CD4-positive, alpha-beta T cell (primary cell): ENCODE measurements at places on chromosomes 6 and 20.

GRCh38 chr20:645318-646106, 7.5 kb downstream of the SRXN1 start:
- peak; percentile 80 for DNase-seq

GRCh38 chr6:170423814-170424603, 117.5 kb downstream of the FAM120B start:
- no peak for DNase-seq

DNA sequence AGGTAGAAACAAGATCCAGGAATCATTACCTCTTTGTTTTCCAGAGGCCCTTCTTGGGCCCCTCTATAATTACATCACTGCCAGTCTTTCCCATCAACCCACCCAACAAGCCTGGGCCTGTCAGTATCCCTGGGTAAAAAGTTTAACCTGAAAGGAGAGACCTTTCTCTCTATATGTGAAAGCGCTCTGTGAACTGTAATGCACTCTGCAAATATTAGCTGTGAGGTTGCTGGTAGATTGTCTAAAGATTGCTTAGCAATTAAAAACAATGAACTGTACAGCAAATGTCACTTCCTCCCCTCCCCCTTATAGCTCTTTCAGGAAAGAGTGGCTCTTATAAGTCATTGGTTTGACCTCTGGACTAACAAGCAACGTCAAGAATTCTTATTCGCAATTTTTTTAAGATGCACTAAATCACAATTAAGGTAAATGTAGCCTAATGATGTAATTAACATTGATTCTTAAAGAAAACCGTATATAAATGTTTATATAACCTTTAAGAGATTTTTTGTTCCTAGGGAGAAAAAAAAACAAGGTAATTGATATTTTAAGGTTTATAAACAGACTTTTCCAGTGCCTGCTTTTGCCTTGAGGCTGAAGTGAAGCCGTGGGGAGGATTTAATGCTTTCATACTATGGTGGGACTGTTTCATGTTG, 18.4 kb downstream of the ECT2L start:
- DNase-seq: no peak

DNA sequence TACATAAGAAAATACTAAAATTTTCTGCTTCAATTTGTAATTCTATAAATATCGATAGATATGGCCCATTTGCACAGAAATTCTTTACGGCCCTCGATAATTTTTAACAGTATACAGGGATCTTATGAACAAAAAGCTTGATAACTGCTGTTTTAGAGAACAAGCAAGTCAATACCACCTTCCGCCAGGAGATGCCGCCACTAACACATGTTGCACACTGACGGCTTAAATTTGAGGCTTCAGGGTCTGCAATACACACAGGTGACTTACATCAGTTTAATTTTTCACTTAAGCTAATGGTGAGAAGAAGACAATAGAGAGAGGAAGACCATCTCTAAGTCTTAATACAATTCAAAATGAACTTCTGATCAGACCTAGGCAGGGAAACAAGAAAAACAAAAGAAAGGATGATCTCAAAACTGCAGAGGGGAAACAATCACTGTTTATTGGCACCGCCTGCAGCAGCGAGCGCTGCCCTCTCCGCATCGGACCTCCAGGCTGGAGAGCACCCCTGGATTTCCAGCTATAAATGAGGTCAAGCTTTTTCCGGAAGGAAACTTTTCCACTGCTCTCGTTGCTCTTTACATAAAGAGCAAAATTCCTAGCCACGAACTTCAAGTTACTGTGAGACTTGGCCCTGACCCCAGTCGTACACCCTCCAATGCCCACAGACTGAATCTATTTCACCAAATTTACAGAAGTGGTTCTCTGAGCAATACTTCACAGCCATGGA, 53.9 kb downstream of the OTOR start:
- DNase-seq: peak; percentile 40

- DNase-seq: no peak
These were observed 90.7 kb downstream of the CEP57L1 start for GRCh38 chr6:109186012-109186411.

- DNase-seq: no peak
These were observed 87.6 kb downstream of the SMOC2 start for GRCh38 chr6:168528474-168529095.

- DNase-seq: no peak
These were observed 50.5 kb downstream of the BMP7 start for GRCh38 chr20:57215826-57216471.

- no peak for DNase-seq
These were observed 155.2 kb downstream of the TFAP2A start for GRCh38 chr6:10259671-10260070.

- no peak for DNase-seq
These were observed 662.6 kb downstream of the RFPL4B start for GRCh38 chr6:113009682-113010081.

DNA sequence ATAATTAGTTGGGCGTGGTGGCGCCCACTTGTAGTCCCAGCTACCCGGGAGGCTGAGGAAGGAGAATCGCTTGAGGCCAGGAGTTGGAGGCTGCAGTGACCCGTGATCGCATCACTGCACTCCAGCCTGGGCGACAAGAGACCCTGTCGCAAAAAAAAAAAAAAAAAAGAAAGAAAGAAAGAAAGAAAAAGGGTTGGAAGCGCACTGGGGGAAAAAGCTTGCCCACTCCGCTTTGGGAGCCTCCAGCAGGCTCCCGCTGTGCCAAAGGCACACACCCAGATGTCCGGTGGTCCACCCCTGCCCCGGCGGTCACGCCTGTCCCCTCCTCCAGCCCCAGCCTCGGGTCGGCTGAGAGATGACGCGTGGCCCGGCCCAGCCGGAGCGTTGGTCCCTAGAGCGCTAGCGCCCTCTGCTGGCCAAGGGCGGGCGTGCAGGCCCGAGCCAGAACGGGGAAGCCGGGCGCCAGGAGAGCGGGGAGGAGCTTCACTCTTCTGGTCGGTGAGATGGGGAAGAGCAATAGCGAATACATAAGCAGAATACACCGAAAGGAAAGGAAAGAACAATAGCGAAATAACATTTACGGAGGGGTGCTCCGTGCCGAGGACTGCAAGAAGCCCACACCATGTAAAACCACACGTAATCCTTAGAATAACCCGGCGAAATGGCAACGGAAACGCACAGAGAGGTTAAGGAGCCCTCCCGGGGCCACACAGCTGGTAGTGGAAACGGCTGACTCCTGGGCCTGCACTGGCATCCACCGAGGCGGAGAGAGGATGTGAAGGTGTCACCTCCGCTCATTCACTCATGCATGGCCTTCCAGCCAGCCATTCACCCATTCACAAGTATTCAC, 41.7 kb downstream of the UBE2V1 start:
- peak; percentile 93 for DNase-seq

DNA sequence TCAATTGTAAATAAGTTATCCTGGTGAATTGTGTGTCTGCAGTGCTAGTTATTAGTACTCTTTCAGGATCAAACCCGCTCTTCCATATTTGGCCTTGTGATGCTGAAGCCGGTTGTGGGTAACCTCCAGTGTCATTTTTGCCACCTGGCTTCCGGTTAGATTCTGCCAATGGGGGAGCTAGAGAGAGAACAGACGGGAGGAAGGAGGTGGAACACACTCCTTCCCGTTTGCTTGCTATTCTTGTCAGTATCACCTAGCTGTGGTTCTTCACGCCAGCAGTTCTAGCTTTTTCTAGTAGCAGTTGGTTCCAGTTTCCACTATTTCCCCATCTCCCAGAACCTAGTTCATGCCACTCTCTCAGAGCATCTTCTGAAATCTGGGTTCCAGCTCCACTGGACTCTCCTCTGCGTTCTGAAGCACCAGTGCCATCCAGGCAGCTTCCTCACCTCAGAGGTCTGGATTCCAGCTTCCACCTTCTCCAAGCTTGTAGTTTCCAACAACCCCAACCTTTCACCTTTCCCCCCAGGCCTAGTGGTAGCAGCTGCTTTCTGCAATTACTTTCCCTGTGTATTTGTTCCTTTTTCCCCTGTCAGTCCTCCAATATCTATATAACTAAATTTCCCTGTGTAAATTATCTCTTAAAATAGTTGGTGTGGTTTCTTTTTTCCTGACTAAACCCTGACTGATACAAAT, 46.9 kb upstream of the LOC128125822 start:
- DNase-seq: peak; percentile 49

DNA sequence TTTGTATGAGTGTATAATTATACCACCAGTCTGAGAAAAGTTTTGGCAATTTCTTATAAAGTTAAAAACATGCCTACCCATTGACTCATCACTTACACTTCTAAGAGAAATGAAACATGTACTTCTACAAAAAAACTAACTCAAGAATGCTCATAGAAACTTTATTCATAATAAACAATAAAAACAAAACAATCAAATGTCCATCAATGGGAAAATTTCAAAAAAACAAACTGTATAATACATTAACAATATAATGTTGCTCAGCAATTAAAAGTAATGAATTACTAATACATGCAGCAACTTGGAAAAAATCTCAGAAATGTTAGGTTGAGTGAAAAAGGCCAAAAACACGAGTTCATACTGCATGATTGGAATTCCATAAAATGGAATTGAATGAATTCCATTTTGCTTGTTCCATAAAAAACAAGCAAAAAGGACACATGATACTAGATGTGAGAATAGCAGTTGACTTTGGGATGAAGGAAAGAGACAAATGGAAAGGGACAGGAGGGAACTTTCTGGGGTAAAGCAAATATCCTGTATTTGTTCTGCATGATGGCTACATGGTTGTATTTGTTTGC, 726.6 kb downstream of the RFPL4B start:
- DNase-seq: no peak

DNA sequence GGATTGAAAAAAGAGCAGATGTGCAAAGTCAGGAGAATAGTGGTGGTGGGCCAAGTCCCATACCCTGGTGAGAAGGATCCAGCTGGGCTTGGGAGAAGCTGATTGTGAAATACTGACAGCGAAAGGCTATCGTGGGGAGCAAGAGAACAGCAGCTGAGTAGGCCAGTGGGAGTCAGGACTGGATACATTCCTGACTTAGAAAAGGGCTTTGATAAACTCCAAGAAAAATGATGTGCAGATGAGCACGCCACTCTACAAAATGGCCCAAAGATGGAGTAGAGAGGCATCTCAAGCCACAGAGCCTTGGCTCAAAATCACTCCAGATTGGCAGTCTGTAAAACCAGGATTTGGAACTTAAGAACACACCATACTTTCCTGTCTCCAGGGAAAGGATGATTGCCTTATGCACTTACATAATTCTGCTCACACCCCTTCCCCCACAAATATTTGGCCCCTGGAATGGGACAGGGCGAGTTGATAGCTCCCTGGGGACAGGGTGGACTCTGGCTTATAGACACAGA, 578.7 kb downstream of the MAFB start:
- no peak for DNase-seq

- DNase-seq: no peak
These were observed 13.0 kb downstream of the GMDS start for GRCh38 chr6:2232445-2232844.

GRCh38 chr20:58636983-58637421, 14.1 kb upstream of the STX16 start:
- no peak for DNase-seq

DNA sequence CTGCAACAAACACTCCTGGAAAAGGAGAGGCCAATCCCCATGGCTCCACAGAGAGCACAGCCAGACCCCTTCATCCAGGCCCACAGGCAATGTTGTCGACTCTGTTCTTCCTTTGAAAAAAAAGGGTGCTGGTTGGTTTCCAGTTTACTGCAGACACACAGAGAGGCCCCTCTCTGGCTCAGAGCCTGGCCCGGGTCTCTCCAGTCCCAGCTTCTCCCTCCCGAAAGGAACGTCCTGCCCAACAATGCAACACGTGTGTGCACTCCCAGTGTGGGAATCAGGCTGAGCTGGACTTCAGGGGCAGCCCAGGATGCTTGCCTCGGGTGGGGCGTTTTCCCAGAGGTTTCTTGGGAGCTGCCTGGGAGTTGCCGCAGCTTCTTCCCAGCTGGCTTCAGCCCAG, 4.5 kb upstream of the NKAIN4 start:
- DNase-seq: no peak

DNA sequence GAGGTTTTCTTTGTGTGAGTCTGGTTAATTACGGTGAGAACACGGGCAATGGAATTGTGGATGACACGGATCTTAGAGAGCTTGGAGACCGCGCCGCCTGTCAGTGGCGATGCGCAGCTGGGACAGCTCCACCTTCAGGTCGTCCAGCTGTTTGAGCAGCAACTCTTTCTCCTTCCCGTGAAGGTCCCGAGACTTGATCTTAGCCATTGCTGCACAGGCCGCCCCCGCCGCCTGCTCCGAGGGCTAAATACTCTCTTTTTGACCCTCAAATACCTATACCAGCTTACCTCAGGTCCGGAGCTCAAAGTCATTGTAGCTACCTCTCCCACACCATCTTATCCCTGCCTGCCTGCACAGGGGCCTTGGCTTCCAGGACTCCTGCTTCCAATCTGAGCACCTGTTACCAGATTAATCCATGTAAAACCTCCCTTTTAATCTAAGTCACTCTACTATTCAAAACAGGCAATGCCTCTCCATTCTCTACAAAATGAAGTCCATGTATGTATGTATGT, 100.2 kb downstream of the PREP start:
- no peak for DNase-seq

DNA sequence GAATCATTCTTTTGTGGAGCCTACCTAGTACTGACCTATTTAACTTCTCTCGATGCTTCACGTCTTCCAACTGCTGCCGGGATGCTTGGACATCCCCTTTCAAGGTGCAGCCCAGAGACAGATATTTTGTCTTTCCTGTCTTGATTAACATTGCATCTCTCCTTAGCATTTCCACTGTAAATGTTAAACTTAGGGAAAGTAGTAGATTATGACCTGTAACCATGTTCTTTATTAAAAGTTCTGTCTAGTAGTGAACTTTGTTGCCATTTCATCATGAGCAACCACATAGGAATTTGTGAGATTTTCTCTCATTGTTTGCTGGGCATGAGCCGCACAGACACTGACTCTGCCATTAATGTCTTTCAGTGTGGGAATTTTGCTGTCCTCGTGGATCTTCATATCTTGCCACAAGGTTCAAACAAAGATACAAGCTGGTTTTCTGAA, 117.9 kb downstream of the JAG1 start:
- no peak for DNase-seq

GRCh38 chr6:121436960-121437850, 1.8 kb downstream of the GJA1 start:
- peak; percentile 1 for DNase-seq

DNA sequence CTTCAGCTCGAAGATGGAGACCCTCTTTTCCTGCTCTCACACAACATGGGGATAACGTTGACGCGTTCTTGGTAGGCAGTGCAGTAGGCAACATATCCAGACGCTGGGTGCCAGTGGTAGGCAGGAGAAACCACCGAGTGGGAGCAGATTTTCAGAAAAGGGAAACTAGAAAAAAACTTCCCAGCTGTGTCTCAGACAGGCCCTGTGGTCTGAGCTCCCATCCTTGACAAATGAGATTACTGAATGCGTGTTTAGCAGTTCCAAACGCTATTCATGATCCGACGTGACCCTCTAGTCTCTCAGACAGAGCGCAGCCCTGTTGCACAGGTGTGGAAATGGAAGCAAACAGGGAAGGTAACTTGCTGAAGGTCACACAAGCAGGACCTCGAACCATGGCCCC, 83.9 kb upstream of the DUSP22 start:
- DNase-seq: no peak

GRCh38 chr20:62762801-62763368, 33.4 kb upstream of the MRGBP start:
- no peak for DNase-seq

- no peak for DNase-seq
These were observed 58.9 kb downstream of the GMDS start for GRCh38 chr6:2186516-2186915.

GRCh38 chr6:45714006-45714730, 301.5 kb downstream of the CLIC5 start:
- no peak for DNase-seq

- peak; percentile 32 for DNase-seq
These were observed 344.4 kb downstream of the THBS2 start for GRCh38 chr6:168909288-168909687.
